ENCODE measurements at places on chromosomes 12 and 14. TPM values are rescaled to one million over a fixed set of nuclear protein-coding genes. Genes with fewer than 3 reads are reported as not detected.

DNA sequence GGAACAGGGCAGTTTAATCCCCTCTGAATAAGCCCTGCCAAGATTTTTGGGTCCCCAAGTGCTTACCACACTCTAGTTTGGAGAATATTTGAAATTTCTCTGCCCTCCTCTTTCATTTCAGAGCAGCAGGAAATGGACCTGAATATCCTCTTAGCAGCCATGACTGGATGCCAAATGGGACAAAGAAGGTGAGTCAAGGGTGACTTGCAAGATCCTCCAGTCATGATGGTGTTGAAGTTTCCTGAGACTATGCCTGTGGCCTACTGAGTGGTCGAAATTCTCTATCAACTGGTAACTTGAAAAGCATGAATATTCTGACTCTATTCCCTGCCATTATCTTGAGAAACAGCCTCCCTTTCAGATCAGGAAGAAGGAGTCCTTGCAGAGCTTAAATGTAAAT is 1674.7 kb upstream of the SEL1L start:
- no peak for DNase-seq

GRCh38 chr12:48824112-48824511 is 5.8 kb downstream of the CACNB3 start:
- no peak for DNase-seq

- no peak for DNase-seq
Measured at GRCh38 chr12:126856958-126857357, 1410.0 kb upstream of the TMEM132C start.

- no peak for DNase-seq
Measured at GRCh38 chr14:24057271-24057670, 5.5 kb downstream of the CARMIL3 start.

- DNase-seq, result no peak
Measured at GRCh38 chr12:93177208-93178153, 200.2 kb upstream of the NUDT4 start.

- no peak for DNase-seq
Measured at GRCh38 chr12:122891661-122892525, 4.0 kb downstream of the VPS37B start.

DNA sequence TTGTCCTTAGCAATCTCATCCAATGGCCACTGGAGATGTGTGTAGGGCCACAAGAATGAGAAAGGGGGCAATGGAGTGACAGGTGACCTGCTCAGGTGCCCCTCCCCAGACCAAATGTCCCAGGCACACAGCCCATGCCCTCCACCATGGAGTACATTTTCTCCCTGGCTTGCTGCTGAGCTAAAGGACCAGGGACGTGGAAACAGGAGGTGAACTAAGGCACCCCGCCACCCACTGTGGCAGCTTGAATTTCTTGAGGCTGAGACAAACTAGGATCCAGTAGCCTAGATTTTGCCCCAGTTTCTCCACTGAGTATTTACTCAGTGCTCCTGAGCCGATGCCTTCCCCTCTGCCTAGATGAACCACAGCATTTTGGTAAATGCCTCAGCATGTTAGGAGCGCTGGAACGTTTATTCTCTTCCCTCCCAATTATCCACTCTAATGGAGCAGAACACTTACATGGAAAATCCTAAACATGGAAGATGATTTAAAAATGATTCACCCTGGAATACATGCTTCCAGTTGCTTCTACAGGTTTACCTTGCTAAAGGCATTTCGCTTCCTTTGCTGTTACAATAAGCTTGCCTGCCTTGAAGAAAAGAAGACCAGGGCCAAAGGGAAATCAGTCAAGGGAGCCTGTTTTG is 198.0 kb downstream of the ZFP36L1 start:
- no peak for DNase-seq

GRCh38 chr12:1322821-1323220 is 271.6 kb downstream of the FBXL14 start:
- DNase-seq, result no peak

HCAR2 gene
- not detected for total RNA-seq

PRIMA1 gene
- not detected for total RNA-seq

DBX2 gene
- total RNA-seq, result not detected

CLEC9A gene
- total RNA-seq, result not detected

ADAM21 gene
- 0.18 TPM for total RNA-seq

SLC15A4 gene
- total RNA-seq, result 16.1 TPM

FAM234B gene
- total RNA-seq, result 4.8 TPM
